ENCODE measurements at places on chromosomes 1 and 21.

DNA sequence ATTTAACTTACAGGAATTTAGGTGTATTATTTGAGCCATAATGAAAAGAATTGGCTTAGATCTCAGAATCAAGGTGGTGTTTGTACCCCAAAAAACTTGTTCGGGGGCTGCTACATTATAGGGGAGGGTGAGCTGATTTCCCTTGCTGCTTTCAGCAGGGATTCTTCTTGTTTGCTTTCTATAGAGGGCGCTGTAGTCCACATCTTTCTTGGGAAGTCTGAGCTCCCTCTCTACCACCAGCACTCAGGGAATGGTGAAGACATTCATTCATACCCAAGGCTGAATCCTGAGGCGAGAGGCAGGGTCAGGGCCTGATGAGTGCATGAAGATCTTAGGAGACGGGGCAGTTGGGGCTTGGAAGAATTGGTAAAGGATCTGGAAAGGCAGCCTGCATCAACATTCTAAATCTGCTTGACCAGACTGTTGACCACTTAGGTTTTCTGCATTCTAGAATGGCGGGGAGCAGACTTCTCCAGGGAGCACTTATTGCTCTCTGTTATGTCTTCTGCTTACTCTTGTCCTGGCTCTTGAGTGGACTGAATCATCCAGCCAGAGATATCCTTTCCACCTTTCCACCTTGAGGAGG is 18.9 kb downstream of the SPATA46 start:
- DNase-seq: no peak

- peak; percentile 70 for DNase-seq
These were observed 30.3 kb upstream of the FMOD start for GRCh38 chr1:203381151-203381751.

GRCh38 chr21:41926117-41926806 is 27.6 kb downstream of the C2CD2 start:
- peak; percentile 68 for DNase-seq

DNA sequence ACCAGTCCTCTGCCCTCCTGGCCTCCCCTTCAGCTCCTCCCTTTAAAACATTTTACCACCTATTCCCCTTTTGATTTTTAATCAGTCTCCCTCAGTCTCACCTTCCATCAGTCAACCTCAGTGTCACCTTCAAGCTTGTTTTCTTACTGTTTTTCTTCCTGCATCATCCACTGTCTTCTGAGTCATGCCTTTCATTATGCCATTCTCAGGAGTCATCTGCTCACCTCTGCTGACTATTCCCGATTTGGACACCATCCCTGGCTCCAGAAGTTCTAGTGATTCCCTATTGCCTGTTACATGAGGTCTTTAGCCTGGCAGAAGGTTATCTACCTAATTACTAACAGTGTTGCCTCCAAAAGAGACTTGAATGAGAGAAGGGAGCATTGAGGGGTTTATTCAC is 23.9 kb downstream of the NFASC start:
- DNase-seq: no peak

GRCh38 chr1:15696956-15697521 is 12.9 kb downstream of the PLEKHM2 start:
- peak; percentile 93 for DNase-seq

- DNase-seq: no peak
These were observed 29.6 kb upstream of the SMYD2 start for GRCh38 chr1:214251354-214251753.

DNA sequence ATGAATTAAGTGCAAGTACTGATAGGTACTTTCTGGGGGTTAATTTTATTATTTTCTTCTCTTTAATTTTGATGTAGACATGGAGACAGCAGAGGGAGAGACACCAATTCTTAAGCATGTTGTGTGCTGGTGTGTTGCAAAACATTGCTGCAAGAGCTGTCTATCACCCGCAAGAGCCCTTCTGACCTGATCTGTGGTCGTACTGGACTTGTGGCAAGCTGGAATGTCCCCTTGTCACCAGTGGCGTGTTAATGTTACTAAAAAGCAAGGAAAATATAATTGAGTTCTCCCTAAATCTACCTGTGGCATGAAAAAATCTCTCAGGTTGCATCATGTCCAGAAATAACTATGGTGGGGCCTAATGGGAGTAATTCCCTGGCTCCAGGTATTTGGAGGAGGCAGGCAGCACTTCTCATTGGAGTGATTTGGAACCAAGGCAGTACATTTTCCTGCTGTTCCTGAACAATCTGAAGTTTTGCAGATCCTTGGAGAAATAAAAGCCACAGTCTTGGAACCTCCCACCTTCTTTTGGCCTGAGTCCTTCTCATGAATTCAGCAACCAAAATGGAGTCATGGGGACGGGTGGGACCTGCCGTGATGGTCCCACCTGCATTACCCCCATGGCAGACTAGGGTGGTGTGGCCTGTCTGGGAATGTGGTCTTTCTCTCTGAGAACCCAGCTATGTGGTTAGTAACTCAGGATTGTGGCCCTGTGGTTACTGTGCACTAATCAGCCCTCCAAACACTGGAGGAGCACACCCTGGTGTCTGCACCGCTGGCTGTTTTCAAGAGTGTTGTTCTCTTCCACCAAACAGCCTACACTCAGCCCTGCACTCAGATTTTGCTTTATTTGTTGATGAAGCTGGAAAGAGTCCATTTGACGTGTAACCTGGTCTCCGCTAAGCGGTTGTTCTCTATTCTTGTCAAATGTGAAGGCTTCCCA is 57.4 kb downstream of the GALNT2 start:
- DNase-seq: no peak

GRCh38 chr1:178910023-178910422 is 39.1 kb upstream of the ANGPTL1 start:
- DNase-seq: no peak

- DNase-seq: no peak
These were observed 106.8 kb upstream of the CACHD1 start for GRCh38 chr1:64363111-64363510.

DNA sequence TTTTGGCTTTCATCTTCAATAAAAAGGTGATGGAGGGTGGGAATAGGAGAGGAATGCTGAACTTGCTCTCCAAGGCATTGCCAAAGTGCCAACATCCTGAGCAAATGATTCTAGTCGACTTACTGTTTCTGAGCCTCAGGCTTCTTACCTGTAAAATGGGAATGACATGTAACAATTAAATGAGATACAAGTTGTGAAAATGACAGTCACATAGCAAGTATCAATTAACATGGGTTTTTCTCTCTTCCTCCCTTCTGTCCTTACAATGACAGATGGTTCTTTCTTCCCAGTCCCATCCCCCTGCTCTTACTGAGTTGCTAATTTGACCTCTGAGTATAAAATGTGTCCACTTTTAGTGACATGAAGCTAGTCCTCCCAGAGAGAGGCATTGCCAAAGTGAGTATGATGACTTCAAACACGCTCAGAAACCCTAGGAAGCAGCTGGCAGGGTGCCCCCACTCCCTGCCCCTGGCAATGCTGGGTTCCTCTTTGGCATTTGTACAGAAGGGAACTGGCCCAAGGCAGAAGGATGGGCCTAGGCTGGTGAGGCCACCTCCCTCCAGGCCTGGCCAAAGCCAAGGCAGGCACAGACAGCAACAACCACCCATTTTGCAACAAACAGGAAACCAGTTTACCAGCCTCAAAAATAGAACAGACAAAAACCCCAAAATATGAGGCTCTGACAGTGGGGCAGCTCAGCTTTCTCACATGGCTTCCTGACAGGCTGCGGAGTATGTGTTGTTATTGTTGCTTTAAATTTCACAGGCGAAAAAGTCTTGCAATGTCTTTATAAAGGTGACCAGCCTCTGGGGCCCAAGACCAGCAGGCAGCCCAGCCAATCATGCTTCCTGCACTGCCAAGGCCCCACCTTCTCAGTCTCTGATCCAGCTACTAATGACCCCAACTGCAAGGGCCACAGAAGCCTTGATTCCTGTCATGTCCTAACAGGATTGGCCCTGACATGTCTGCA is 115.9 kb downstream of the HIVEP3 start:
- DNase-seq: peak; percentile 85

- no peak for DNase-seq
These were observed 24.7 kb upstream of the HMGN1 start for GRCh38 chr21:39373634-39374033.

DNA sequence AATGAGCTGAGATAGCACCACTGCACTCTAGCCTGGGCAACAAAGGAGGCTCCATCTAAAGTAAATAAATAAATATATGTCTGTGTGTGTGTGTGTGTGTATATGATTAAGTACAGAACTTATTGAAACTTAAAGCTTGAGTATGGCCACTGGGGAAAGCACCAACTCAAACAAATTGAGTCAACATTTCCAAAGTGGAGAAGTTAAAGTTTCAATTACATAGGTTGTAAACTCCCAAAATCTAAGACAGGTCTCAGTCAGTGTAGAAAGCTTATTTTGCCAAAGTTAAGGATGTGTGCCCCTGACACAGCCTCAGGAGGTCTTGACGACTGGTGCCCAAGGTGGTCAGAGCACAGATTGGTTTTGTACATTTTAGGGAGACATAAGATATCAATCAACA is 458.9 kb upstream of the RGS18 start:
- no peak for DNase-seq

GRCh38 chr1:155485222-155485621 is 77.4 kb downstream of the ASH1L start:
- no peak for DNase-seq

- DNase-seq: no peak
These were observed 244.5 kb downstream of the NEGR1 start for GRCh38 chr1:72037745-72038343.

DNA sequence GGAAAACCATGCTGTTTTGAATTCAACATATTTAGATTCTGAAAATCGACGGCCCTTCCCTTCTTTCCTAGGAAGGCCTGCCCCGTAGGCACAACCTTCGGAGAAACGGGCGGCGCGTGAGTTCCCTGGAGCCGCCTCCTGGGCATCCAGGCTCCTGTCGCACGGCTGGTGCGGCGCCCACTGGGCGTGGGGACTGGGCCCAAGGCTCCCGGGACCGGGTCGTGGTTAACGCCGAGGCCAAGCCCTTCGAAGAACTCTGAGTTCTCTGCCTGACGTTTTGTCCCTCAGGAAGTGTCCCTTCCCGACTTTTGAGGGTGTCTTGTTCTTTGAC is 19.2 kb upstream of the TBX15 start:
- DNase-seq: no peak

- DNase-seq: no peak
These were observed 127.4 kb downstream of the PATJ start for GRCh38 chr1:61869691-61870109.

GRCh38 chr1:10671090-10671489 is 125.4 kb downstream of the CASZ1 start:
- DNase-seq: no peak

DNA sequence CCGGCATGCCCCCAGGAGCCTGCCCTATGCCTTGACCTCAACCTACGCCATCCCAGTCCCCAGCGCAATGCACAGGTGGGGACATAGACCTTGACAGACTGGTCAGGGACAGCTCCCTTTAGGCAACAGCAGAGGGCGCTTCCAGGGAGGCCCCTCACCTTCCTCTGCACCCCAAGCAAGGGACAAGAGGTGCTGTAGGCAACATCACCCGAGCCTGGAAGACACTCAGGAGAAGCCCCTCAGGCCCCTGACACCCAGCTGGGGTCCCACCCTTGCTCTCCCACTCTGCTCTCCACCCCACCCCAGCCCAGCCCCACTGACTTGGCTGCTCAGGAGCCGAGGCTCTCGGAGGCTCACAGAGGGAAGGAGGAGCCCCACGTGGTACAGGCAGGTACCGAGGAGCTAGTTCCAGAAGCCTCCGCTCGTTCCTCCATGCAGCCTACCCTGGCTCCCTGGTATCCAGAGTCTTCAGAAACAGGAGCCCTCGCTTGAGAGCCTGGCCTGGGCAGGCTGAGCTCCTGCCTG is 2.4 kb upstream of the WNT3A start:
- no peak for DNase-seq

- DNase-seq: no peak
These were observed 966 bp downstream of the TFB2M start for GRCh38 chr1:246564839-246565750.

- DNase-seq: no peak
These were observed 26.1 kb upstream of the PRSS38 start for GRCh38 chr1:227789084-227790033.

- DNase-seq: no peak
These were observed 53.4 kb upstream of the IFFO2 start for GRCh38 chr1:19009882-19010321.

DNA sequence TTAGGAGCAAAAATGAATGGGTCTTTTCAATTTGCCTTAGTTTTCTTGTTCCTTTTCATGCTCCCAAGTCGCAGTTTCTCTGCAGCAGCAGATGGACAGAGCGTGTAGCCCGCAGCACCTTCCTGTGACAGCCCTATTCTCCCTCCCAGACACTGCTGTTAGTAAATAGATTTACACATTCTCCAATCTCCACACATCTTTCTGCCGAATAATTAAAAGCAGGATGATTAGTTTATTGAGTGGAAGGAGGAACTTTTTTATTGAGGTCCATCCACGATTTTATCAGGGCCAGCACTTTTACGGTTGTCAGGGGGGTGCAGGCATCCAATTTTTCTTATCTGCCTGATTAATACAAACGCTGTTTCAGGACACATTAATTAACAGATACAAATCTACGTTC is 98.2 kb upstream of the USH2A start:
- DNase-seq: no peak

GRCh38 chr1:40092706-40093639 is 4.1 kb downstream of the PPT1 start:
- DNase-seq: no peak

GRCh38 chr1:33286451-33287185 is 30.3 kb downstream of the ZNF362 start:
- DNase-seq: no peak

DNA sequence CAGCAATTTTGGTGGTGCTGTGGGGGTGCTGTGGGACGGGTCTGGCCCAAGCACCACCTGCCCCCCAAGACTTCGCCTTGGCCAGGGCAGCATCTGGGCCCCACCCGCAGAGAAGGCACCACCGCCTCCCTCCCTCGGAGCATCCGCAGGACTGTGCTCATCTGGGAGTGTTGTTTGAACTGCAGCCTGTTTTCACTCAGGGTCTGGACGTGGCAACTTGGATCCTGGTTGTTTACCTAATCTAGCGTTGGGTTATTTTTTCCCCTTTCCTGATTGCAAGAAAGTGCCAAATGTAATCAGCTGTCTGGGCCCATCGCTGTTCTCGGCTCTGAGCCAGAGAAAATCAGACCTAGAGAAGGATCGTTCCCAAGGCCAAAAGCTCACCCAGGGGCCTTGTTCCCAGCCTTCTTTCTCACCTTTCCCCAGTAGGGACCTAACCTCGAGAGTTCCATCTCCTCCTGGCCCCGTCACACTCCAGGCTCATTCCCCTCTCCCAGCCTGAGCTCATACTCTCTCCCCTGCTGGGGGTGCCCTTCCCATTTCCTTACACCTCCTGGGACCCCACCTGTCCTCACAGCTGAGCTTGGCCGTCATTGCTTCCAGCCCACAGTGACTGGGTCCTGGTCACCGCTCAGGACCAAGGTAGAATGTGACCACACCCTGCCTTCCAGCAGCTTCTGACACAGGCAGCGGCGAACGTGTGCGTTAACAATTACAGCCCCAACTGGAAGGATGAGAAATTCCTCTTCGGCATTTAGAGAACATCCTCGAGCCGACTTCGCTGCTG is 72.0 kb upstream of the FAM20B start:
- no peak for DNase-seq
